PC-3 (cell line): ENCODE measurements at places on chromosomes 1 and 21. TPM values are rescaled to one million over a fixed set of nuclear protein-coding genes. Genes with fewer than 3 reads are reported as not detected.

Gene TRIM17
- not detected in 2 replicates for total RNA-seq

Gene TTC13
- total RNA-seq, result 17.0 and 20.2 TPM in 2 replicates

Gene LMX1A
- total RNA-seq, result not detected in 2 replicates

Gene PAPPA2
- total RNA-seq, result not detected in 2 replicates

Gene LCE2D
- not detected in 2 replicates for total RNA-seq

Gene CLDN14
- total RNA-seq, result 8.9 and 10.9 TPM in 2 replicates

Gene WDR64
- total RNA-seq, result not detected in 2 replicates

Gene CFAP107
- not detected in 2 replicates for total RNA-seq

Gene ADCY10
- total RNA-seq, result not detected in 2 replicates

Gene FAM177B
- not detected in 2 replicates for total RNA-seq

Gene C1orf146
- not detected in 2 replicates for total RNA-seq

Gene ARHGEF10L
- total RNA-seq, result 11.2 and 11.3 TPM in 2 replicates

Gene ZMYND12
- total RNA-seq, result not detected in 2 replicates

Gene C1orf53
- 4.3 and 10.4 TPM in 2 replicates for total RNA-seq

Gene CLCA4
- not detected in 2 replicates for total RNA-seq
